ENCODE measurements at places on chromosomes 12 and 14.

- no peak for DNase-seq
These were observed 20.1 kb downstream of the TPCN1 start for GRCh38 chr12:113241191-113242025.

DNA sequence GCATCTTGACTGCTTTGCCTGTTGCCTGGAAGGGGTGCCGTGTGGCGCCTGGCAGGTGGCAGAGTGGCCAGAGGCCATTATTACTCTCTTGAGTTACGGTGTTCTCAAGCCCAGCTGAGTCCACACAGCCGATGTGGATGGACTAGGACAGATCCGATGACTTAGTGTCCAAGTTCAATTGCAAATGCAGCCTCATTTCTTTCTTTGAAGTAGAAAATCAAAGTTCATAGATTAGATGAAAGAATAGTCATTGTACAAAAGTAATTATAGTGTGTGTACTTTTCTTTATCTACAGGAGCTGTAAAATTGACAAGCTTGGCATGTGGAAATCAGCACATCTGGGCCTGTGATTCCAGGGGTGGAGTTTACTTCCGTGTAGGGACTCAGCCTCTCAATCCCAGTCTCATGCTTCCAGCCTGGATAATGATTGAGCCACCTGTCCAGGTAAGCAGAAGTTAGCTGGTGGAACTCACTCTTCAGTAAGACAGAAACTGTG, 44.7 kb downstream of the ANKRD9 start:
- DNase-seq, result peak; percentile 40

- no peak for DNase-seq
These were observed 126.6 kb downstream of the SLC6A15 start for GRCh38 chr12:84785951-84786350.

DNA sequence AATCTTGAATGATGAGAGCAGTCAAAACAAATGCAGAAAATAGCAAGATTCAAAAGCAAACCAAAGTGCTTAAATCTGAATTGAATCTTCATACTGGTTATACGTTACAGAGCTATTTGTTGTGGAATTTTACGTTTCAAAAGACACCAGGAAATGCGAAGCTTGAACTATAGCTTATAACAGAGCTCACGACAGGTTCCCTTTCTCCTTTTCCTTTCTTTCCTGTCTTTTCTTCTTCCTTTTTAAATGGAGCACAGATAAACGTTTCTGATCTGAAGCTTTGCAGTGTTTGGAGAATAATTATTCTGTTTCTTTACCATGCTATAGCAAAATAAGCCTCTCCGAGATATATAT, 492.6 kb upstream of the GARIN6 start:
- DNase-seq, result no peak

DNA sequence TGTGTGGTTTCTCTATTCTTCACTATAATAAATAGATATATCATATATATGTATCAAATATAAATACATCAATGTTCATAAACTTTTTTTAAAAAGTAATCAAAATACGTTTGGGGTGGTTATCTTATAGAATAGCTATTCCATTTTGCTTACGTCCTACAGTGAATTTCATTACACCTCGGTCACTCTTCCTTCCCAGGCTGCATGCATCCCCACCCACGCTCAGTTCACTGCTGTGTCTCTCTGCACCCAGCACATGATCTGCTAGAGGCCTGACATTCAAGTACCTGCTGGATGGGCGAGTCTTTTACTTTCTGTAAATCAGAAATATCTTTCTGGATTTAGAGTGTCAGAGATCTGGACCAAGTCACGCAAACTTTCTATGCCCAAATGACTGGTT, 3.6 kb downstream of the STX2 start:
- no peak for DNase-seq

DNA sequence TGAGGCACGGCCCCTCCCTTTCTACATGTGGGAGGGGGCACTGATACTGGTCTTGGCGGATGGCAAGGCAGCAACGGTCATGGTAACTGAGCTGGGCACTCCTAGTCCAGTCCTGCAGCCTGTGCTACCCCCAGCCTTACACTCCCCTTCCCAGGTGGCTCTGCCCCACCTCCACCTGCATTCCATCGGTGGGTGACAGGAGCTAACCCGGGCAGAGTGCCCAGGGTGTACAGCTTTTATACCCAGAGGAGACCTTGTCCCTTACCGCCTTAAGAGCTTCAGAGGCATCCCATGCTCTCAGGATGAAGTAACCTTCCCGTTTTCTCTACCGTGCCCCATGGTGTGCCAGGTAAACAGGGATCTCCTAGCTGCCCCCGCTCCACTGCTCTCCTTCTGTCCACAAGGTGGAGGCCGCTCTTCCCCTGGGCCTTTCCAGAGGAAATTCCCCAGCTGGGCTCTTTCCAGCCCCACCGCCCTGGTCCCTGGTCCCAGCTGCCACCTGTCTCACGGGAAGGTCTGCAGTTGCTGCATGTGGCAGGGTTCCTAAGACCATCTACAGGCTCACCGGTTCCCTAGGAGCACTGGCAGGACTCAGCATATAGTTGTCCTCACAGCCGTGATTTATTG, 20.5 kb downstream of the BRI3BP start:
- DNase-seq, result no peak
